ENCODE measurements at places on chromosomes 2 and 18. TPM values are rescaled to one million over a fixed set of nuclear protein-coding genes. Genes with fewer than 3 reads are reported as not detected.

The TCF7L1 gene
- 0.10 TPM for total RNA-seq

The ZNG1B gene
- total RNA-seq = 46.4 TPM

The SLC39A6 gene
- total RNA-seq = 31.8 TPM

The DHRS9 gene
- 0.16 TPM for total RNA-seq

DNA sequence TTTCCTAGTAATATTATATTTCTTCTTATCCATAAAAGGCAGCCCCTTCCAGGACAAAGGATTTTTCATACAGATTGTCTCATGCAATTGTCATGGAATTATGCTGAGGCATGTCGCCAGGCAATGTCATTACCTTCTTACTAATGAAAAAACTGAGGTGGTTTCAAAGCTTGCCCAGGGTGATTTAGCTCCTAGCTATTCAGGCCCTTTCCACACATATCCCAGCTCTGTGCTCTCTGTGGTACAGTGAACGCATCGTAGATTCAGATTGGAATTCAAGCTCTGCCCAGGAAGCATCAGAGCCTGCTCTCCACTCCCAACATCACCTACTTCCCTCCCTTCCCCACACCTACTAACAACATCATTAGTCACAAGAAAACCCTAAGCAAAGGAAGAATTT, 60.1 kb downstream of the ATP8B1 start:
- DNase-seq = no peak

DNA sequence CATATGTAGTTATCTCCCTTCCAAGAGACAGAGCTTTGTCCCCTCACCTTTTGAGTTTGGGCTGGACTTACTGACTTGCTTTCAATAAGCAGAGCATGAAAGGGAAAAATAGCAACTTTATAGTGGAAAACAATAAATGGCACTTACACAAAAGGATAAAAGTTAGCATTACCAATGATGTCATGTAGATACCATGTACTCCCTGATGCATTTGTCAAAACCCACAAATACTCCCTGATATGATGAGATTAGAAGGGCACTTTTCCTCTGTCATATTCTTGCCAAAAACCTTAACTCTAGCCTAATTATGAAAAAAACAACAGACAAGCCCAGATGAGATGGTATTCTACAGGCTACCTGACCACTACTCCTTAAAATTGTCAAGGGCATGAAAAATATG, 16.0 kb downstream of the HIBCH start:
- DNase-seq = no peak

DNA sequence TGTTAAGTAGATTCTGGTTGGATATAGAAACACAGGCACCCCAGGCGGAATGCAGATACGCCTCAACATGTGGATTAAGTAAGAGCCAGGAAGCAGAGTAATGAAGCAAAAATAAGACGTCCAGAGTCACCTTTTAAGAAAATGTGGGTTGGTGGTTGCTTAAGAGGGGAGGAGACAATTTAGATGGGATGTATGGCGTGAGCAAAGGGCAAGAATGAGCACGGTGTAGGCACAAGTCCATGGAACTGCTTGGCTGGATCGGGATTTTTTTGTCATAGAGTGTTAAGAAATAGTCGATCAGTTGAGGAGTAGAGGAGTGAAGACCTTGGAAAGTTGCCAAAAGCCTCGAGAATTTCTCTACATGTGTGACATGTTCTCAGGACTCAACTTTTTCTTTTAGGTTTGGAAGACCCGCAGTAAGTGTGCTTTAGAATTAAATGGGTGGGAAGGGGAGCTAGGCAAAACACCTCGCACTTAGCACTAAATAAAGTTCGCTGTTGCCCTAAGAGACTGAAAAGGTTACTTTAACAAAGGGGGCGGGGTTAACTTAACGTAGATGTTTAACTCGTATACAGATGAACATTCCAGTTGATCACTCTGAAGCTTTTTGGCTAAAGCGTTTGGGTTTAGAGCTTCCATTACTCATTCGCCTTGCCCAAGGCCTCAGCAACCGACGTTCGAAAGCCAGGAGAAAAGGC, 716 bp upstream of the SLC39A10 start:
- DNase-seq = no peak

DNA sequence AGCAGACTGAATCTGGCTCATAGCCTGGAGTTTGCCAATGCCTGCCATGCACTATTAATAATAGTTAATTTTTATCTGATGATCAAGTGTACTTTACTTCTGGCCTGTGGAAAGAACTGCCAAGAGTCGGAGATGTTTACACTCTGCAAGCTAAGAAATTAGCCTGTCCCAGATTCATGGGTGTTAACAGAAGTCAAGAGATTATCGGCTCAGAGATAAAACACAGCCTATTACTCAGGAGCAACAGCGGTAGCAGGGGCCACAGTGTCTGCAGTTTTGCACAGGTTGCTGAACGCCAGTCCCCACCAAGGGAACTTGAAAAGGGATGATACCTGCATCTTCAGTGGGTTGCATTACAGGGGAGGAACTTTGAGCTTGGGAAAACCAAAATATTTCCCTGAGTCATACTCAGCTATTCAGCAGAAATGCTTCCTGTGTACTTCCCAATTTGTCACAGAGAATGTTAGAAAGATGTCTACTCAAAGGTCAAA, 4.3 kb upstream of the ADI1 start:
- no peak for DNase-seq

DNA sequence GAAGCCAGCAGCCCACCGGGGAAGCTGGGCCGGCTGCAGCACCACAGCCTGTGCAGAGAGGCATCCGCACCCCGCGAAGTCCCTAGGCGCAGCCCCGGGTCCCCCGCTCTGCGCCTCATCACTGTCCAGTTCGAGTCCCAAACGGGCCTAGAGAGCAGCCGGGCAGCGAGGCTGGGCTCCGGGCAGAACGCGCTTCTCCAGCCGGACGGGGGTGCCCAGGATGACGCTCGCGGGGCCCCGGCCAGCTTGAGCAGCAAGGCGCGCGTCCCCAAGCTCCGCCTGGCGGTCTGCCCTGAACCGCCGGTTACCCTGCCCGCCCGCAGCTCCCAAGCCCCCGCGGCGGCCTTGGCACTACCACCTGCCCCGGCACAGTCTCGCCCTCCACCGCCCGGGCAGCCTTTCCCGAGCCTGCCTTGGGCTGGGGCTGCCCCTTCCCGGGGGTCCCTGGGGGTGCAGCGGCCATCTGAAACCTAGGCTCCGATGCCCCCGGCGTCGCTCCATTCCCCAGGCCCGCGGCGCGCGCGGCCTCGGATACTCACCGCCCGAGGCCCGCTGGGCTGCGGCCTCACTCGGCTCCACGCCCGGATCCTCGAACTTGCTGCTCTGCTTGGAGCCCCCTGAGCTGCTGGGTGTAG, 591 bp downstream of the SLC16A14 start:
- no peak for DNase-seq

DNA sequence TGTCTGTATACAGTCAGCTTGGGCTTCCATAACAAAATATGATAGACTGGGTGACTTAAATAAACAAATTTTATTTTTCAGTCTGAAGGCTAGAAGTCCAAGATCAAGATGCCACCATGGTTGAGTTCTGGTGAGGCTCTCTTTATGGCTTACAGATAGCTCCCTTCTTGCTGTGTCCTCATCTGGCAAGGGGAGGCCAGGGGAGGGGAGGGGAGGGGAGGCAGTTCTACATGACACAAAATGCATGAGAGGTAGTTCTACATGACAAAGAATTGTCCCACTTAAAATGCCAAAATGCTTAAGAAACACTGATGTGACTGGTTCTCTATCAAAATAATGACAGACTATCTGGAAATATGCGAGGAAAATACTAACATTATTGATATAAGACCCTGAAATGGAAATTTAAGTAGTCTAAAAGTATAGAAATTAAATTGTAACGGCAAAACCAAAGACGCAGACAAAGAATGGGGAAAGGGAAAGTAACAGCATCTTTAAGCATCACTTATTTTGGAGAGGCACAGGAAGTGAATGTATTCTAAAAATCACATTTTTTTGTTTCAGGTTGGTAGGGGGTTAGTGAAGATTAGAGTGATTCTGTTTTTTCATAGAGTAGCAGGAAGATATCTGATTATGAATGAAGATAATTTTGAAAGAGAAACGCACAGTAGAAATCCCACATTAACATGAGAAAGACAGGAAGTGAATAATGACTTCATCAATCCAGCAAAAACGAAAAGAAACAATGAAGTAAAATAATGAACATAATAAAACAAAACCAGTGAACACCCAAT, 131.4 kb downstream of the STRN start:
- DNase-seq = no peak

DNA sequence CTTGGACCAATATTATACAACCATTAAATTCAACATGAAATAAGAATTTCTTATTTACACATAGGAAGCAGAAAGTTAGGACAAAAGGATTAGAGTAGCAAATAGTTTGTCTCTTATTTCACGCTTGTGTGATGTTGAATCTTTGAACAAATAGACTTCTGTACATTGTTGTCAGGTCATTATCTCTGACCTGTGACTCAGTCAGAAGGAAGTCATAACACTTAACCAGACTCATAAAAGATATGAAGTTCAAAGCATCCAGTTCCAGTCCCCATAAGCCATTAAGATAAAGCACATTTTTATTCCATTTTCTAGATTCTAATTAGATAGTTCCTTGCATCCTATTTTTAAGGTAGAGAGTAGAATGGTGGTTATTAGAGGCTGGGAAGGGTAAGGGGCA, 130.8 kb downstream of the UPP2 start:
- DNase-seq = no peak

DNA sequence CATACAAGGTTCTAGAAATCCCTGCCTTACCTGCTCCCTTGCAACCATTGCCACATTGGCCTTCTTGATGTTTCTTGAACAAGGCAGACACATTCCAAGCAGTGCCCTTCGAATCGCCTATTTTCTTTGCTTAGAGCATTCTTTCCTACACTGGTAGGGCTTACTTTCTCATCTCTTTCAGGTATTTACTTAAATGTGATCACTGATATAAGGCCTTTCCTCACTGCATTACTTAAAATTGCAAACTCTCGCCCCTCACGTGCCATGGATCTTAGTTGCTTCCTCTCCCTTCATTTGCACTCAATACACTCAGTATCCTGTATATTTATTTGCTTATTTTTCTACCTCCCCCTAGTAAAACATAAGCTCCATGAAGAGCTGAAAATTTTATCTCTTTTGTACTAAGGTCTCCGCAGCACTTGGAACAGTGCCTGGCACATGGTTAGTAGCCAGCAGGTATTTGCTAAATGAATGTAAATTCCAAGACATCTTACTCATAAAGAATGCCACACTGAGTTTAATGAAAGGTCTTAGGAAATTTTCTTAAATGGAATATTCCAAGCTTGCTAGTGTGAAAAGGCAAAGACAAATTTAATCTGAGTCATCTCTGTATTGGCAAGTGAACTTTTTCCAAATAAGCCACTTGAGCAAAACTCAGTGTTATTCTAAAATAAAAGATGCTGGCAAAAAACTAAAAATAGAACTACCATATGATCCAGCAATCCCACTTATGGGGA, 42.4 kb upstream of the FIGN start:
- DNase-seq = no peak

DNA sequence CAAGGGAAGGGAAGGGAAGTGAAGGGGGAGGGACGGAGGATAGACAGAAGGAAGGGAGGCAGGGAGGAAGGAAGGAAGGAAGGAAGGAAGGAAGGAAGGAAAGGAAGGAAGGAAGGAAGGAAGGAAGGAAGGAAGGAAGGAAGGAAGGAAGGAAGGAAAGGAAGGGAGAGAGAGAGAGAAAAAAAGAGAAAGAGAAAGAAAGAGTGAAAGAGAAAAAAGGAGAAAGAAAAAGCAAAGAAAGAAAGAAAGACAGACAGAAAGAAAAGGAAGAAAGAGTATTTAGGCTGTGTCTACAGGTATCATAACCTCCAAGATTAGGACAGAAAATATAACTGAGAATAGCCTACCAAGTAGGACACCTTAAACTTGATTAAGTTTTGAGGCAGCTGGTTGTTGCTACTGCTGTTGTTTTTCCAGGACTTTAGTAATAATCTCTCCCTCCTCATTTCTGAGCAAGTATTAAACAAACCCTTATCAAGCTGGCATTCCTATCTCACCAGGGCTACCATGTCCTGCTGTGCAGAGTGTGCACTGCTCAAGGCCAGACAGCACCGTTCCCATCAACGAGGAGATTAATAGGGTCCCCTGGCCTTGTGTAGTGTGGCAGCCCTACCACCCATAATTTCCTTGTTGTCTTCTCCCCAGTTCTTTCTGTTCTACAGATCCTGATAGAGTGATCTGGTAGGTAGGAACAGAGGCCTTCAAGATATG, 90.5 kb upstream of the FHL2 start:
- DNase-seq = no peak

DNA sequence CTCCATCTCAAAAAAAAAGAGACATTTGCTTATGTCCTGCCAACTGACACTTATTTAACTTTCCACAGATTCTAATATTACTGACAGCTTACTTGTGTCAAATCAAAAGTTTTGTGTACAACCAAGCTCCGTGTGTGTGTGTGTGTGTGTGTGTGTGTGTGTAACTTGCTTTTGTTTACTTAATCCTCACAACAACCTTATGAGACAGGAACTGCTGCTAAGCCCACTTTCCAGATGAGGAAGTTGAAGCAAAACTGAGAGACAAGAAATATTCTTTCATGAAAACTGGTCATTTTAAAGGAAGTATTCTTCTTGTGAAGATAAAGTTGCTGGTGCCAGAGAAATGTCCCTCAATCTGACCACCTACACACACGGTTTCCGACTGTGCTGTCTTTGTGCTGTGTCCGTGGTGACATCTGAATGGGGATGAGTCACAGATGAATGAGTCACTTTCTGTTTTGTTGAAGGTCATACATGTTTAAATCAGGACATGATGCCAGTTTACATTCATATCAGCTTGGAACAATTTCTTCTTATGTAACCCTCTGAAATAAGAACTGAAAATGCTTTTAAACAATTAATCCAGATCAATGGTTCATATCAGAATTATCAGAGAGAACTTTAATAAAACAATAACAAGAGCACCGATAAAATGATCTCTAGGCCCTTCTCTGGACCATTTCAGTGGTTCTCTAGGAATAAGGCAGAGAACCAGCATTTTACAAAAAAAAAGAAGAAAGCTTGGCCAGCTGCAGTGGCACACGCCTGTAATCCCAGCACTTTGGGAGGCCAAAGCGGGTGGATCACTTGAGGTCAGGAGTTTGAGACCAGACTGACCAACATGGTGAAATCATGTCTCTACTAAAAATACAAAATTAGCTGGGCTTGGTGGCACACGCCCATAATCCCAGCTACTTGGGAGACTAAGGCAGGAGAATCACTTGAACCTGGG, 95.5 kb downstream of the THNSL2 start:
- DNase-seq = peak; percentile 40

DNA sequence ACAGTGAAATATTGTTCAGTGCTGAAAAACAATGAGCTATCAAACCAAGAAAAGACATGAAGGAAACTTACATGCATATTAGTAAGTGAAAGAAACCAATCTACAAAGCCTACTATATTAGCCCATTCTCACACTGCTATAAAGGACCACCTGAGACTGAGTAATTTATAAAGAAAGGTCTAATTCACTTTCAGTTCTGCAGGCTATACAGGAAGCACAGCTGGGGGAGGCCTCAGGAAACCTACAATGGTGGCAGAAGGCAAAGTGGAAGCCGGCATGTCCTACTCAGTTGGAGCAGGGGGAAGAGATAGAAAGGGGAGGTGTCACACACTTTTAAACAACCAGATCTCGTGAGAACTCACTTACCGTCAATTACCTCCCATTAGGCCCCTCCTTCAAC, 232.1 kb downstream of the TMX3 start:
- no peak for DNase-seq

- DNase-seq = no peak
These were observed 26.6 kb upstream of the NOTO start for GRCh38 chr2:73175663-73176204.

- no peak for DNase-seq
These were observed 90.5 kb downstream of the NDUFA10 start for GRCh38 chr2:239934571-239935171.

GRCh38 chr2:216094701-216095100, 13.0 kb downstream of the TMEM169 start:
- no peak for DNase-seq

Measured in GM12878 (cell line).